ENCODE measurements at places on chromosomes 3 and 15.
A peak's percentile ranks its signal among the peaks of the same experiment; 100 is the strongest.

- DNase-seq: no peak
Observed at GRCh38 chr15:26129852-26130251, 266.7 kb upstream of the ATP10A start.

- DNase-seq: no peak
Observed at GRCh38 chr3:17039594-17039993, 154.8 kb downstream of the PLCL2 start.

GRCh38 chr15:62928242-62928999 is 114.1 kb upstream of the TPM1 start:
- DNase-seq: no peak

DNA sequence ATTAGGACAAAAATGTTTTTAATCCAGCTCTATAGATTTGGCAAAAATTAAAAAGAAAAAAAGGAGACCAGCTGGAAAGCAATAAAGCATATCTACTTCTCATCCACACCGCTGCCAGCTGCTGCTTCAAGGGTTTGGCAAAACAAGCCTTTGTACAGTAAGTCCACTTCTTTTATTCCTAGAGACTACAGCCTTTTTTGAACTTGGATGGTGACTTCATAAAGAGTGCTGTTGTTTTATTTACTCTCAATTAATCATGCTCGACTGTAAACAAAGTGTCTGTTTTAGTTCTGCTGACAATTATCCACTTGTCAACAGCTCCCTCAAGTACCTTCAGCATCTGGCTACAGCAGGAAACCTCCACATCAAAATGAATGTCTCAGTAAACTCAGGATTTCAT is 12.3 kb upstream of the FOXB1 start:
- DNase-seq: no peak

- DNase-seq: no peak
Observed at GRCh38 chr15:23467110-23467600, 20.1 kb upstream of the GOLGA6L2 start.

DNA sequence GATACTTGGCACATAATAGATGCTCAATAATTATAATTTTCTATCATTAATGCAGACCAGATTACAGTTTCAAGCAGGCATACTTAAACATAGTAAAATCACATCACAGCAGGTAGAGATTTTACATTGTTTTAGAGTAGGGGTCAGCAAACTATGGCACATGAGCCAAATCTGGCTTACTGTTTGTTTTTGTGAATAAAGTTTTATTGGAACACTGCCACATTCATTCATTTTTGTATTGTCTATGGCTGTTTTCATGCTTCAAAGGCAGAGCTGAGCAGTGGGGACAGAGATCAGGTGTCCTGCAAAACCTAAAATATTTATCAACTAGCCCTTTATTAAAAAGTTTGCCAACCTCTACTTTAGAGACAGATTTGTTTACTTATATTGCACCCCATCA is 189.6 kb upstream of the MRPL3 start:
- DNase-seq: no peak

GRCh38 chr3:38978729-38979128 is 73.0 kb downstream of the SCN11A start:
- DNase-seq: no peak

DNA sequence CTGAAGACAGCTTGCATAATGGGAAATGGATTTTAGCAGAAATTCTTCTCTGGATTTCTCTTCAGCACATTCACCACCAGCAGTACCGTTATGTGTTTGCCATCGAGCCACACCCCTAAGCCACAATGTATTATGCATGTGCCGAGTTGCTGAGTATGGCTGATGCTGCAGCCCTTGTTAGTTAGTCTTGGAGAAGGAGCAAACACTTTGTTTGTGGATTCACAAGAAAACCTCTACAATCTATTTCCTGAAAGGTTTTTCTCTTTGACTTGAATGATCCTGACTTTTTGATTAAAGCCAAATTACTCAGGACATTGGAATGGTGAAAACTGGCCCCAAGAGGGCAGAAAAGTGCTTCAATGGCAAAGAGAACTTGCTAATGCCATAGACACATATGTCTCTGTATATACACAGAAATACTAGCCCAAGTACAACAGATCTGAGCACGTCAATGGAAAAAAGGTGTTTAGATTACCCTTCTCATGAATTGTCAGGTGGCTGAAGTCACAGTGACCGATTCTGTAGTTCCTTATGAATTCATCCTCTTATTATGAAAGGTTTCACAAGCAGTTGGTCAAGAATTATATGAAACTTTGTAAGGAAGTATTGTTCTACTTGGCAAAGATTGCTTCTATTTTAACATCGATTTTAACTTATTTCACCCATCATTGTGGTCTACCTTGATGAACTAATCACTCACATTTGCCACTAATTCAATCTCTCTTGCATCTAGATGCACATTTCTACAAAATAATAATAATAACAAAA is 103.0 kb downstream of the P3H2 start:
- peak; percentile 23 for DNase-seq

GRCh38 chr15:76968306-76968705 is 26.6 kb upstream of the PSTPIP1 start:
- DNase-seq: no peak

- DNase-seq: no peak
Observed at GRCh38 chr3:146343551-146343950, 92.6 kb upstream of the PLSCR4 start.

- no peak for DNase-seq
Observed at GRCh38 chr3:64880916-64881315, 193.1 kb upstream of the ADAMTS9 start.
